NCI-H510A (cell line): ENCODE measurements at places on chromosomes 12 and 14.

DNA sequence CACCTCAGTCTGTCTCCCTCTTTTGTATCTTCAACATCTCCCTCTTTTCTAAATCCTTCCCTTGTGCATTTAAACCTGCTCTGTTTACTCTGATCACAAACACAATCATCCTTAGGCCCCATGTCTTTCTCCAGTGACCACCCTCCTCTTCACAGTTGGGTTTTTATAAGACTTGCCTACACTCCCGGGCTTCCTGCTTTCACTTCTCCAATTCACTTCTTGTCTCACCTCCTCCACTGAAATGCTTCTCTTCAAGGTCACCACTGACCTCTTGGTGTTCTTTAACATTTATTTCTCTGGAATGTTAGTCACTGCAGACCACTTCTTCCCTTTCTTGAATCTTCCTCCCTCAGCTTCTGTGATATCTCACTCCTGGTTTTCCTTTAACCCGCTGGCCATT is 8.7 kb upstream of the SMCO2 start:
- DNase-seq = no peak

GRCh38 chr12:89461190-89461589 is 63.4 kb downstream of the GALNT4 start:
- DNase-seq = no peak

DNA sequence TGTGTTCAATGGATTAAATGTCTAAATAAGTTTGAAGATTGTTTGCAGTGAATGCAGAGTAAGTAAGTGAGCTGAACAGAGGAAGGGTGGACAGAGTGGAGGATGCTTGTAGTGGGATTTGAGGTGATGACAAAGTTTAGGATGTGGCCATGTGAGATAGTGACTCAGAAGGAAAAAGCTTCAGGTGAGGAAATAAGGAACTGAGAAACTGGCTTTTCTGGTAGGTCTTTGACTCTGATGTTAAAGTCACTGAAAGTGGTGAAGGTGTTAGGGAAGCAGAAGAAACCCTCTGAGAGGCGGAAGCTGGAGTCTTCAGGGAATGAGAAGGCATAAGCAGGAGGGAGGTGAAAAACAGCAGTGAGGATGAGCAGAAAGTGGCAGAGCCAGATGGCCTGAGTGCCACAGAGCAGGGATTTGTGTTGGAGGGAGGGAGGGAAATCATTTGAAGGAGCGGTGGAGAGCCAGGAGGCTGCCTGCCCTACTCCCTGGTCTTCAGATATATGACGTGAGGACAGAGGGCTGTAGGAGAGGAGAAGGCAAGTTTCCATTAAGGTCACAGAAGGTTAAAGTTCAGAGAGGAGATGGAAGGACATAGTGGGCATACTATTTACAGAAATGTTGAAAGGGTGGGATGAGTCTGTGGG is 24.8 kb downstream of the RGS6 start:
- no peak for DNase-seq

GRCh38 chr14:39568809-39569538 is 136.7 kb upstream of the FBXO33 start:
- no peak for DNase-seq

DNA sequence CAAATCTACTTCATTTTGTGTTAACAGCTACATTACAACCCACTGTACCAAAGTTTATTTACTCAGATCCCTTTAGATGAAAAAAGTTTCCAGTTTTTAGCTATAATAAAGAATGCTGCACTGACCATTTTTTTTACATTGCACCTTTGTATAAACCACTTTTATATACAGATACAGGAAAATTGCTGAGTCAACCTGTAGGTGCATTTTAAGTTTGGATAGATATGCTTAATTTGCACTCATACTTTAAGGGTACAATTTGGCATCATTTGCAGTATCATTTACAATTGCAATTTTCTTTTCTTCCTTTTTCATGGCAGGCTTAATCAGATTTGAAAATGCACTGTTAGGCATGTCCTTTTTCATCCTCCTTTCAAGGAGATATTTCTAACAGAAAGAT is 257.8 kb upstream of the LMO3 start:
- DNase-seq = no peak

DNA sequence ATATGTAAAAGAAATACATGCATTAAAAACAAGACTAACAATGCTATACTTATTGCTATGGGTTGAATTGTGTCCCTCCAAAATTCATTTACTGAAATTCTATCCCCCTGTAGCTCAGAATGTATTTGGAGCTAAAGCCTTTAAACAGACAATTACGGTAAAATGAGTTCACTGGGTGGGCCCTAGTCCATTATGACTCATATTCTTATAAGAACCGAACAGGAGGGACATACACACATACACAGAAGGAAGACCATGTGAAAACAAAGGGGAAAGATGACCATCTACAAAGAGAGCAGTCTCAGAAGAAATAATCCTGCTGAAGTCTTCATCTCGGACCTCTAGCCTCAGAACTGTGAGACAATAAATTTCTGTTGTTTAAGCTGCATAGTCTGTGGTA is 77.1 kb upstream of the ANKS1B start:
- DNase-seq = no peak

- no peak for DNase-seq
These were observed 21.4 kb downstream of the LGR5 start for GRCh38 chr12:71460850-71461609.

DNA sequence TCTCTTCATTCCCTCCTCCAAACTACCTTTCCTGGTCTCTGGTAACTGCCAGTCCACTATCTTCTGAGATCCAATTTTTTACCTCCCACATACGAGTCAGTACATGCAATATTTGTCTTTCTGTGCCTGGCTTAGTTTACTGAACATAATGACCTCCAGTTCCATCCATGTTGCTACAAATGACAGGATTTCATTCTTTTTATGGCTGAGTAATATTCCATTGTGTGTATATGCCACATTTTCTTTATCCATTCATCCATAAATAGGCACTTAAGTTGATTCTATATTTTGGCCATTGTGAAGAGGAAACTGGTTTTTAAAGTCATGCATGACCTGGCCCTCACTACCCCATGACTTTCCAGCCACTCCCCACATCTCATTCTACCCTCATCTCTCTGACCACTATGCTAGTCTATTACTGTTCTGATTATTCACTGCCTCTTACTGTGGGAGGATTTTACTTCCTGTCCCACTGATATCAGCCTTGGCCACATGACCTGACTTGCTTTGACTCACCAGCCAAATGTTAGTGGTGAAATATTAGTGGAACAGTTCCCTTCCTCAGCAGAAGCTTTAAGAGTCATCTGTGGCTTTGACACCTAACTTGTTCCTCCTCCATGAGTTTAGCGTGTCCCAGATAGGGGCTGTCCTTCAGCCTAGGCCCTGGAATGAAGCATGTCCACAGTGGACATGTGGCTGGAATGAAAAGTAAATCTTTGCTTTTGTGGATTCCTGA is 52.2 kb downstream of the GOLGA5 start:
- no peak for DNase-seq

DNA sequence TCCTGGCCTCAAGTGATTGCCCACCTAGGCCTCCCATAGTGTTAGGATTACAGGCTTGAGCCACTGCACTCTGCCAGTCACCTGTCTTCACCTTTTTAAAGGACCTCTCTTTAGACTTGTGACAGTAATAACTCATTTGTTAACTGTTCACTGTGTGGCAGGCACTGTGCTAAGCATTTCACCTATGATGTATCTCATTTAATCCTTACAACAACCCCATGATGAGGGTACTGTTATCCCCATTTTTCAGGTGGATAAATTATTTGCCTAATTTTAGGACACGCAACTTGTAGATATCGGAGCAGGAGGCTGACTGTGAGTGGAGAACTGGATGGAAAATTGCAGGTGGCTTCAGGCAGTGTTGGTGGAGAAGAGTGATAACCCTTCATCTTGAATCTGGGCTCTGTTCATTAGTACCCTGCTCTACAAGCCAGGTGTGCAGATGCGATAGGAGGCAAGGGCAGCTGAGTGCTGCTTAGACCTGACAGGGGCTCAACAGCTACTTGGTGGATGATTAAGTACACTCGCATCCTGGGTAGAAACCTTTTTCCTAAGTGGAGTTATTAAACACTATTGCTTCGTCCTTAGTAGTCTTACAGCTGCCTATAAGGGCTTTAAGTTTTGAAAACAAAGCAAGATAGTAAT is 2.7 kb downstream of the TCTN1 start:
- no peak for DNase-seq

DNA sequence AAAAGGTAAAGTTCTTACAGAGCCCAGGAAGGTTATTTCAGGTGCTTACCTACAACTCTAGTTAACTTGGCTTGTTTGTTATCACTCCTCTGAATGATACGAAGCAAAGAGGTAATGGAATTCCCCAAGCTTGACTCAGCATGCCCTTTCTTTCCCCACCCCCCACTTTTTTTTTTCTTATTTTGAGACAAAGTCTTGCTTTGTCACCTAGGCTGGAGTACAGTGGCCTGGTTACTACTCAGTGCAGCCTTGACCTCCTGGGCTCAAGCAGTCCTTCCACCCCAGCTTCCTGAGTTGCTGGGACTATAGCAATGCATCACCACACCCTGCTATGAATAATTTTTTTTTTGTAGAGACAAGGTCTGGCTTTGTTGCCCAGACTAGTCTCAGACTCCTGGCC is 17.1 kb upstream of the YBX3 start:
- DNase-seq = no peak

- DNase-seq = no peak
These were observed 29.3 kb downstream of the SLC38A2 start for GRCh38 chr12:46343118-46343852.

- no peak for DNase-seq
These were observed 11.1 kb upstream of the CLMN start for GRCh38 chr14:95330591-95331370.

DNA sequence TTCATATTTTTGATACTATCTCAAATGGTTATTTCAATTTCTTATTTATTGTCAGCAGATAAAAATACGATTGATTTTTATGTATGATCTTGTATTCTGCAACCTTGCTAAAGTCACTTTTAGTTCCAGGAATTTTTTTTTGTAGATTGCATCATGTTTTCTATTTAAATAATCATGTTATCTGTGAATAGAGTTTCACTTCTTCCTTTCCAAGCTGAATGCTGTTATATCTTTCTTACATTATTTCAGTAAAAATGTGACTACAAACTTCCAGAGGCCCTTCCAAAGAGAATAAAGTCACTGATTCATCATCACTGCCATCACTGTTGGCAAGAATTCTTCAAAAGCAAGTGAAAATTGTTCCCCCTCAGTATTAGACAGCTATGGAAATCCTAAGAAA is 104.7 kb upstream of the RAP1B start:
- DNase-seq = no peak

DNA sequence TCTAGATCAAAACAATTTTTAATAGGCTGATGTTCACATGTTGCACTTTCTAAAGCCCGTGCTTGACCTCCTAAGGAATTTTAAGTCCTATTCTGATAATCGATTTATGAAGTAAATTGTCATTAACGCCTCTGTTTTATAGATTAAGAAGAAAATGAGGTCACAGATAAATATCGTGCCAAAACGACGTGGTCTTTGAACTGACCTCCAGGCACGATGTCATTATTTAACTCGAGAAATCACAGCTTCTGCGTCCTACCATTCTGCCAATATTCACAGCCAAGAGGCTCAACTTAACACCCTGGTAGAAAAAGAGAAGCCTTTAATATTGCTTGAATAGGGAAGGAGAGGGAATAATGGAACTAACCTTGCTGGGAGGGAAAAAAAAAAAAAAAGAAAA is 888 bp upstream of the EEA1 start:
- DNase-seq = no peak

DNA sequence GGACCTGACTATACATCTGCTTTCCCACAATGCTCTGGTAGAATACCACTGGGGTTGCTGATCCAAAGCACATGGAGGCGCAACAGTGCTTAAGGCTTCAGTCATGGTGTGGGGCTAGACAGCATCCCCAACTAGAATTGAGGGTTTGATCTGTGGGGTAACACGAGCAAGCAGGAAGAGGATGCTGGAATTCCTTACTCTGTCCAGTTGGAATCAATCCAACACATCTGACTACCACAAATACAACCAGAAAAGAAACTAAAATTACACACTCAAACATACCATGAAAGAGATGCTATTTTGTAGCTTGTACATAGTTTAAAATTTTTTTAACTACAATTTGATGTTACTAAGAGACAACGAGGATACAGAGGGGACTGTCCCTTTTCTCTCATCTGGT is 40.4 kb upstream of the GTF2A1 start:
- no peak for DNase-seq

DNA sequence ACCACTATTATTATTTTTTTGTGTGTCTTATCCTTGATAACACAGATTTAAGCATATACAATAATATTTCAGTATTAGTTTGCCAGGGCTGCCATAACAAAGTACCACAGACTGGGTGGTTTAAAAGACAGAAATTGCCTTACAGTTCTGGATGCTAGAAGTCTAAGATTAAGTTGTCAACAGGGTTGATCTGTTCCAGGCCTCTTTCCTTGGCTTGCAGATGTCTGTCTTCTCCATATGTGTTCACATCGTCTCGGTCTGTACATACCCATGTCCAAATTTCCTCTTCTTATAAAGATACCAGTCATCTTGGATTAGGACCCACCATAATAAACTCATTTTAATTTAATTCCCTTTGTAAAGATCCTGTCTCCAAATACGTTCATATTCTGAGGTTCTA is 204.8 kb downstream of the SOX5 start:
- DNase-seq = no peak

DNA sequence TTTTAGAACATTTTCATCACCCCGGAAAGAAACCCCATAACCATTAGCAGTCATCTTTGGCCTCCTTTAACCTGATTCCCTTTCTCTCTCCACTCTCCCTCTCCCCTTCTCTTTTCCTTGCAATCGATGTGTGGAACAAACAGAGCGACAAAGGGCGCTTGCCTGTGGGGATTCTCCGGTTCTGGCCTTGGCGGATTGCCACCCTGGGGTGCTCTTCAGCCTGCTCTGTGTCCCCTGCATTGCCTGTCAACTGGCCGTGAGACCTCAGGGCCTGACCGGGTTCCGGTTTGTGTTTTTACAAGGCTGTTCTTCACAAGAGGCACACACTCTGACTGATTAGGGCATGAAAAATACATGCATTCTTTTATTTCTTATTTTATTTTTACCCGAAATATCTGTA is 27.8 kb downstream of the LRTM2 start:
- no peak for DNase-seq

- DNase-seq = no peak
These were observed 7.9 kb upstream of the PLBD1 start for GRCh38 chr12:14575585-14575984.

- DNase-seq = no peak
These were observed 18.2 kb upstream of the CLEC2D start for GRCh38 chr12:9651265-9651729.

- no peak for DNase-seq
These were observed 1.8 kb downstream of the IGF1 start for GRCh38 chr12:102478405-102479098.
